NCI-H1092 treated with DMSO at 0.1 percent for 48 hours (cell line): ENCODE measurements at places on chromosomes 7 and 10.

DNA sequence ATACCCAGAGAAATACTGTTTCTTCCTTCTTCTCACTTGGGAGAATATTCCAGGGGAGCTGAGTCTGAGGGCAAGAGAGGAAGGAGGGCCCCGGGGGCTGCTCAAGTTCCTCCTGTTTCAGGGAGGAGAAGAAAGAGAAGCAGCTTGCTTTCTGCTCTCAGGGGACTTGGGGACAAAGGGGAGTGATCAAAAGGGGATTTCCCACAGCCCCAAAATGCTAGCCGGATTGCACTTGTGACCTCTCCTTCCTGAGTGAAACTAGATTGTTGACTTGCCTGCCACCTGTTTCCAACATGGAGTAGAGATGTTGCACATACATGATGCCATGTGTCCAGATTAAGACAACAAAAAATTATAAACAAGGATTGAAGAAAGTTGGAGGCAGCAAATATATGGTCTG is 28.7 kb upstream of the PDCD4 start:
- DNase-seq: no peak

DNA sequence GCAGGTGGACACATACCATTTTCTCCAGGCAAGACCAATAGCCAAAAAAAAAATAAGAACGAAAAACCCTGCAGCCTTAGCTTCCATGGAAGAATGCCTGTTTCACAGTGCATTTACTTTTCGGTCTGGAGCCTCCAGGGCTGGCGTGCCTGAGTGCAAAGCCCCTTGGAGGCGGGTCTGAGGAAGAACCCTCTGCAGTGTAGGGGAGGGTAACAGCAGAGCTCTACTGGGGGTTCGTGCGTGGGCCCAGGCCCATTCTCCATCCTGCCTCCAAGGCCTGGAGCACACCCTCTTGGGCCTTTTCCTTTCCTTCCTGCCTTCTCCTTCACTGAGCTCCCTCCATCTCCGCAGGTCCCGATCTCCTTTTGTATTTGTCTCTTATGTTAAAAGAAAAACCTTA is 172.3 kb upstream of the GLI3 start:
- no peak for DNase-seq

- no peak for DNase-seq
These were observed 70.1 kb upstream of the CABCOCO1 start for GRCh38 chr10:61592581-61592980.

DNA sequence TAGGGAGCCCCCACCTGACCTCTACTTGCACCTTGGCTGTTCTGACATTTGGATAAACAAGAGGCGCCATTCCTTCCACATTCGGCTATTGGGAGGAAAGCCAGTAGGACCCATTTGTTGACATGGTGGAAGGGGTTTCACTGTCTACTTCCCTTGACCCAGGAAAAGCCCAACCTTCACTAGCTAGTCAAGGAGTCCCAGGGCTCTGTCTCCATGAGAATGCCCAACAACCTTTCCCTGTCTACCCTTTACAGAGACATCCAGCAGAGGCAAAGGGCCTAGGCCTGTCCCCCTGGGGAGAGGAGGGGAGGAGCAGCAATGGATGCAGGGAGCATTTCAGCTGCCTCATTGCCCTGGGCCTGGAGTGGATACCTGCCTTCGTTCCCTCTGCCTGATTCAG is 136.1 kb downstream of the NEURL1 start:
- DNase-seq: no peak

DNA sequence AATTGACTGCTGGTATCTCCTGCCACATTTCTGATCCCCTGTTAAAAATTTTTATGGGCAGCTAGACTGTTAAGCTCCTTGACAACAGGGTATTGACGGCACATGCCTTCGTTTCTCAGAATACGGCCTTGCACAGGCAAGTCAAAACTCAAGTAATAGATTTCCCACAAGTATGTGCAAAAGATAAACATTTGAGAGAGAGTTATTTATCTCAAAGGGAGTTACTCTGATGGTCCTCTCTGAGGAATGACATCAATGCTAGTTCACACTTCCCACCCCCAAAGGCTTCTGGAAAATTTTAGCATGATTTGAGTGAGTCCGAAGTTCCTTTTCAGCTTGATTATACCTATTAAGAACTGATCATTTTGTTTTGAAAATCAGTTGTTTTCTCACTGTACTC is 71.9 kb downstream of the JCAD start:
- no peak for DNase-seq

DNA sequence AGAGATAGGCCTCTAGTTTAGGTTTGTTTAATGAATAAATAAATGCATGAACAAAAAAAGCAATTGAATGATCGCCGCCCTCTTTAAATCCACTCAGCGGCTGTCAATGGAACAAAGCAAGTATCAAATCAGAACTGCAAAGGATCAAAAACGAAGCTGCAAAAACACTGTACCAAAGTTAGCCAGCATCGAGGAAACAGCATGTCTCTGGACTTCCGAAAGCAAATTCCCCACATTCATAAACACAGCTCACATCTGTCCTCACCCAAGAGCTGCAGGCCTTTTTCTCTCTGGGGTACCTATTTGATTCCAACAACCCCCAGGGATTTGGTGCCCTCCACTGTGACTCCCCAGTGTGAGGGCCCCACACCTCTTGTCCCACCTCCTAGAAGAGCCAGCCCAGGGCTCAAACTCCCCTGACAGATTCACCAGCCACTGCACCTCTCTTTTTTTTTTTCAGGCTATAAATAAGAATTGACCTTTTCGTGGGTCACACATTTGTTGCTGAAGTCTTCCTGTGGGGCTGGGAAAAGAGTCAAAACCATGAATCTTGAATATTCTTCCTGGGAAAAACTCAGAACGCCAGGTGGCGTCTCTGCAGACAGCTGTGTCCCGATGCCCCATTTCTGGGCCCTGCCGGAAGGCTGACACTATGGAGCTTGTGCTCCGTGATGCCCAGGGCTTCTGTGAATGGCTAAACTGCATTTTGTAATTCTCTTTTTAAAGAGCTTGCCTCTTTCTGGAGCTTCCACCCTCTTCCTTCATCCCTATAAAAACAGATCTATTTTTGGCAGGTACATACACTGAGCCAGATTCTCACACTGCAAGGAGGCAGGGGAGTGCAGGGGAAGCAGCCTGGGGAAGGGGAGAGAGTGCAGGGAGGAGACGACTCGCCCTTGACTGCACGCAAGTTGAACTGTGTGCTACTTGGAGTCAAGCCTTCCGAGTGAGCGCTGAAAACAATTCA is 51.7 kb downstream of the HSPA12A start:
- no peak for DNase-seq

- no peak for DNase-seq
These were observed 2.1 kb upstream of the KAT6B start for GRCh38 chr10:74824184-74824899.

DNA sequence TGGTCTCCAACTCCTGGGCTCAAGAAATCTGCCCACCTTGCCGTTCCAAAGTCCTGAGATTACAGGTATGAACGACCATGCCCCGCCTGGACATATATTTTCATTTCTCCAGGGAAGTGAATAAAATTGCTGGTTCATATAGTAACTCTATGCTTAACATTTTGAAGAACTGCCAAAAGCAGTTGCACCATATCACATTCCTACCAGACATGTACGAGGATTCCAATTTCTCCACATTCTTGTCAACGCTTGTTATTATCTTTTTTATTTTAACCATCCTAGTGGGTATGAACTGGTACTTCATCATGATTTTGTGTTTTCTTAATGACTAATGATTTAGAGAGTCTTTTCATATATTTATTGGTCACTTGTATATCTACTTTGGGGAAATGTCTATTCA is 21.9 kb upstream of the CPN1 start:
- no peak for DNase-seq

DNA sequence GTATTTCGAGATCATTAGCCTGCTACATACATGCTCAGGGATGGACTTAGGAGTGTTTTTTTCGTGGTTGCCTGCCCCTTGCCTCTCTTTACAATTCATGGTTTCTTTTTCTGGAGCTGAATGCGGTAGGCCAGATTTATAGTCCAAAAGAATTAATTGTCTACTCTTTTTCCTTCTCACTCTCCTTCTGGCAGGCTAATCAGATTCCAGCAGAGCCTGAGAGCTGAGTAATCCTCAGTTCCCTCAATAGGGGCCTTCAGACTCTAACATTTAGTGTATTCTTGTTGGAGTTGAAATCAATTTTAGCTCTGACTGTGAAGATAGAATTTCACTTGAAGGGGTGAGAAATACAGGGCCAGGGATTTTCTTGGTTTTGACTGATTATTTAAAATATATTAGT is 16.4 kb downstream of the SORCS3 start:
- DNase-seq: no peak

GRCh38 chr7:101576998-101577397 is 52.1 kb downstream of the MYL10 start:
- DNase-seq: no peak

- DNase-seq: no peak
These were observed 352.6 kb downstream of the GPR37 start for GRCh38 chr7:124413029-124413428.

- DNase-seq: no peak
These were observed 68.1 kb upstream of the CDK6 start for GRCh38 chr7:92904244-92905131.

DNA sequence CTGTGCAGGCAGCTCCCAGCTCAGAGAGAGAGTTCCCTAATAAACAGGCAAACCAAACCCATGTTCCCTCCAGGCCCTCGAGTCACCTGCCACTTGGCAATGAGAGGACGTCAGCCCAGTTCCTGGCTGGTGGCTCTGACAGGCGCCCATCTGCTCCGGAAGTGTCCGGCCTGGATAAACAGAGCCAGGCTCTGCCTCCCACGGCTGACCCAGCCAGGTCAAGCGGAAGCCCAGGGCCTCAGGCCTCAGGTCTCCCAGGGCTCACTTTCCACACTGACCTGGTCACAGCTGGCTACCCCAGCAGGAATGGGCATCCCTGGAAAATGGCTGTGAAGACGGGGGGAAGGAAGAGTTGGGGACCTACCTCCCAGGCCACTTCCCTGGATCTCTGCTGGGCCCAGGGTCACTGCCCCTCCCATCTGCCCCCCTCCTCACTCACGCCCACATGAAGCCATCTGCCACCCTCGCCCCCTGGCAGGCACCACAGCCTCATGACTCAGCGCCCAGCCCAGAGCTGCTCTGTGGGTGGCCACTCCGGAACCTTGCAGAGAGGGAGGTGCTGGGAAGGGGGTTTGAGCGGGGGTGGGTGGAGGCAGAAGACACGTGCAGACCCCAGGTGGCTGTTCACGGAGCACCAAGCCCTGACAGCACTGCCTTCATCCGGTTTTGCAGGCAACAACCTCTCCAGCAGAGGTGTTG is 37.4 kb upstream of the DUSP5 start:
- peak; percentile 23 for DNase-seq
